ENCODE measurements at places on chromosomes 3 and 15.

GRCh38 chr3:5929027-5929426, 741.5 kb downstream of the EDEM1 start:
- DNase-seq, result no peak

- DNase-seq, result no peak
Measured at GRCh38 chr3:69115731-69116130, 6.7 kb downstream of the LMOD3 start.

GRCh38 chr3:31750341-31750740, 217.6 kb downstream of the STT3B start:
- DNase-seq, result no peak

GRCh38 chr15:80153900-80154299, 1.1 kb downstream of the FAH start:
- DNase-seq, result no peak
